ENCODE measurements at places on chromosomes 12 and 14.

GRCh38 chr14:91380610-91381371, 36.8 kb downstream of the CCDC88C start:
- no peak for DNase-seq

GRCh38 chr12:5736016-5736415, 209.0 kb downstream of the ANO2 start:
- DNase-seq = no peak

GRCh38 chr12:116456330-116457082, 102.7 kb upstream of the MAP1LC3B2 start:
- no peak for DNase-seq

DNA sequence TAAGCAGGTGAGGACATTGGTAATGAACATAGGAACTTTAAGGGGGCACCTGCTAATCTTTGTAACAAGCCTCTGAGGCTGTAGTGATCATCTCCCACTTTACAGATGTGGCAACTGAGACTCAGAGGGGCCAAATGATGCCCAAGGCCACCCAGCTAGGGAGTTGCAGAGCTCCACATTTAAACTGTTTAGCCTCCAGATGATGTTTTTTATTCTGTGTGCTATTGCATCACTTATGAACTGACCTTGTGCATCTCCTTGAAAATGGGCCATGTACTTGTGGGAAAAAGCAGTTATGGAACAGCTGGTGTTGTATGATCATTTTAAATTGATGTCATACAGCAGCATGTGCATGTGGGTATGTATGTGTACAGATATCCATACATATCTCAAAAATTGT, 41.4 kb downstream of the TPCN1 start:
- DNase-seq = no peak

Data from cortex of kidney (tissue), 1 donor.